ENCODE measurements at places on chromosomes 11 and 22.
A peak's percentile ranks its signal among the peaks of the same experiment; 100 is the strongest.

DNA sequence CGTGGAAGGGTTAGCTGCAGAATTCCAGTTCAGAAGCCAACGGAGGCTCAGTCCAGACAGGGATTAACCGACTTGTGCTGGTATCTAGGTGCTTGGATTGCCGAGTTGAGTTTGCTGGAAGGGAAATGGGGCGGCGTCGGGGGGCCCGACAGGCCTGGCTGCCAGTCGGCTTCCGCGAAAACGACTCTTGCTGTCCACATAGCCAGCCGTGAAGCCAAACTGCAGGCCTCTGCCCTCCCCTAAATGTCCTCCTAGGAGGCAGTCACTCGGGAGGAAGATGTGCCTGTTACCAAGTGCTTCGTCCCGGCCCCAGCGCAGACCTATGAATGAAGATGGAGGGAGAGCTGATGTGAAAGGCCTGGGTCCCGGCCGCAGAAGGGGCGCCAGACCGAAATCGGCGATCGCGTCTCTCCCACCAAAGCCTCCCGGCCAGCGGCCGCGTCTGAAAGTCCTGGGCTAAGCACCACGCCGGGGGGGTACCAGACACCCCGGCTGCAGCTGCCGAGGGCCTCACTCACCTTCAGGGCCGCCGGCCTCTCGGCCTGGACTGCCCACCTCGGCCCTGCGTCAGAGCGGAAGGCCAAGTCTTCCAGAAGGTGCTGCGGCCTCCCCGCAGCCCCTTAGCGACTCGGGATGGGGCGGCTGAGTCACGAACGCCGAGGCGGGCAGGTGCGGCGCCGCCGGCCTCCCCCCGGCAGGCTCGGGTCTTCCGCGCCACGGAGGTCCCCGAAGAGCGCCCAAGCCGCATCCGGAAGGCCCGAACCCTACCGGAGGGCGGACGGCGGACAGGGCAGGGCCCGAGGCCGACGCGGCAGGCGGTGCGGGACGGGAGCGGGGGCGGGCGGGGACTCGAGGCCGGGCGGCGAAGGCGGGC is 7.5 kb downstream of the DPAGT1 start:
- DNase-seq: peak; percentile 26

- DNase-seq: no peak
These were observed 68.4 kb downstream of the TBC1D22A start for GRCh38 chr22:46830841-46831240.

DNA sequence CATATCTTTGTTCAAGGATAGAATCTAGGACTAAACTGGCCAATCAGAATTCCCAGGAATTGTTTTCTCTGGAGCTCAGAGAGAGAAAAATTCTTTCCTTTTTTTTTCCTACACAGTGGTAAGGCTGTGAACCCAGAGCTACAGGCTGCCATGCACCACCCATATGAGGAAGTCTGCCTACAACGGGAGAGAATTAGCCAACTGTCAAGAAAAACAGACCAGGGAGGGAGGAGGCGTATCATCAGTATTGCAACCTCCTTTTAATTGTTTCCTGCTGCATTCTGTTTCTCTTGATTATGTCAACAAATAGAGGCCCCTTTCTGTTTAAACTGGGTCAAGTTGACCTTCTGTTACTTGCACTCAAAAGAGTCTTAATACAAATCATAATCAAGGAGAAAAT is 176.5 kb upstream of the UBASH3B start:
- no peak for DNase-seq

DNA sequence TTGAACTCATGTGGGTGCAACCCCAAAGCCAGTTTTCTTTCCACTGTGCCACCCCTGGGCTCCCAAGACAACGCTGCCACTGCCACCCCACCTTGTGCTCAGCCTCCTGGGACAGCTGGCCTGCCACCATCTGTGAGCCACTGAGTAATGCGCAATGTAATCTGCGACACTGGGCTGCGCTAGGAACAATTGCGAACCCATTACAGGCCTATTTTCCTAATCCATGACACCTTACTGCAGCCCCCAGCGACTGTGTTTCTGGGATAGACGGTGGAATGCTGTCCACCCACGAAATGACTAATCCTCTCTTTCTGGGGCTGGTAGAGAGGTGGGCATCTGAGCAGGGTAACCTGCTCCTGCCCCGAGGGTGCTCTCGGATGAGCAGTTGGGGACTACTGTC is 22.2 kb downstream of the FLRT1 start:
- no peak for DNase-seq

DNA sequence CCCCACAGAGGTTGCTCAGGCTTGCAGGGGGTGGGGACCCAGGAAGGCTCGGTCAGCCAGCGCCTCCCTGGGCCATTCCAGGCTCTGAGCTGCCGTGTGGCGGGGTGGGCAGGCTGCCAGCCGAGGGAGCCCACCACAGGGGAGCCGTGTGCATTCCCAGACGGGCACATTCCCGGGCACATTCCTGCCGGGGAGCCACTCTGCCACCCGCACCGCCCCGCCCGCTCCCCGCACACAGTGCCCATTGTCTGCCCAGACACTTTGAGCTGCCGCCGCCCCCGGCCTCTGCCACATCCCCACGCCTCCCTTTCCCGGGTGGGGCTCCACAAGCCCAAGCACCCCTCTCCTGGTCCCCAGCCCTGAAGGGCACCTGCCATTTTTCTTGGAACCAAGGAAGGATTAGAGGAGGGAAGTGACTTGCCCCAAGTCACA is 27.4 kb downstream of the RPL3 start:
- no peak for DNase-seq

DNA sequence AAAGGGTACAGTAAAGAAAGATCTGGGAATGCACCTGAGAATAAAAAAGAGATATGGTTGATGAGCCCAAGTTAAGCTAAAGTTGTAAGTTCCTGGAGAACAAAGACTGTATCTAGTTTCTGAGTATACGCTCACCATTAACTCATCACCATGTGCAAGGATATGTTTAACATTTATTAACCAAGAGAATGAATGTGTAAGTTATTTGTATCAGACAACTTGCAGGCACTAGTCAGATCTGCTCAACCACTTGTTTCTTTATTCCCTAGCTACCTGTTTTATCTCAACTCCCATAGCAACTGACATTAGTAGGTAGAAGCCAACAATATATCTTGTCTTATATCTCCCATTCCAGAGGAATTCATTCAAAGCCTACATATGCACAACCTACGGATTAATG is 74.9 kb upstream of the KCNA4 start:
- no peak for DNase-seq

GRCh38 chr11:70836071-70836470 is 416.3 kb downstream of the SHANK2 start:
- no peak for DNase-seq

DNA sequence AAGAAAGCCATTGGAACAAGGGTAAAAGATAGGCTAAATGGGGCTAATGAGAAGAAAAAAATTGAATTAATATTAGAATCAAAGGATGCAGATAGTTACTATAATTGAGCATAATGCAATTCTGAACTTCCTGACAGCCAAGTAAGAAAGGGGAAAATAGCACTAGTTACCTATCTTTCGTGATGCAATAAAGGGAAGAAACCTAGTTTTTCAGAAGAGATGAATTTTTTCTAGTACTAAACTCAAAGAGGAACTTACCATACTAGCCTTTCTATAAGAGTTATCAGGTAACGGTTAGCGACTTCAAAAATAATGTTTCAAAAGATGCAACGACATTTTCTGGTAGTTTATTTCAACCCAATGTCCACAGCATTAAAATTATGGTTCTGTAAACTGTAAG is 8.8 kb upstream of the WT1 start:
- no peak for DNase-seq

DNA sequence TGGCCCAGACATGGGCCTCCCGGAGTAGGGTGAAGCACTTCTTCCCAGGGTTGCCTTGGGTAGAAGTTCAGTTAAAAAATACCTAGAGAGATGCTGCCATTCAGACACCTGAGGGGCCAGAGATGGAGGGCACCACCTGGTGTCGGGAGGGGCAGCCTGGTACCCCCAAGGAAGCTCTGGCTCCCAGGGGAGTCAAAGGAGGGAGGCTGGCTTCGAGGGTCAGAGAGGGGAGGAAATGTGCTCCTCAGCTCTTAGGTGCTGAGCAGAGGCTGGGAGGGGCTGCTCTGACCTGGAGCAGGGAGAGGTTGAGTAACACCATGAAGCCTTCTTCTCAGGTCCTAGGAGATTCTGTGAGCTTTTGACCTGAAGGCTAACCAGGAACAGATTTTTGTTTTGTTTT is 1.1 kb downstream of the USP35 start:
- DNase-seq: no peak

DNA sequence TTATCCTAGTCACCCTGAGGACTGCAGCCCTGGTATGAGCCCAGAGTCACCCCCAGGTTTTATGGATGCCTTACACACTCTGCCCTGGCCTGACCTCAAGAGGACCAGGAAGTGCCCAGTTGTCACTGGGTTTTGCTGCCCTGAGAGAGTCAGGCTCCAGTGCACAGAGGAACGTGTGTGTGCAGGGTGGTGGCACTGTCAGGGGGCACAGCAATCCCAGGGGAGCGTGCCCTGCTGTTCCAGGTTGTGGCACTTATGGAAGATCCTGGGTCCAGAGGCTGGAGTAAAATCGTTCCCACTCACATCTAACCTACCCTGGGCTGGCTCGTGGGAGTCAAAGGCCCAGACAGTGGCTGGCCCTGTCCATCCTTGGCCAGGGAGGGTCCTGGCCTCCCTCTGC is 7.6 kb downstream of the APOBEC3A start:
- no peak for DNase-seq

GRCh38 chr11:114440971-114441763 is 1.9 kb downstream of the REXO2 start:
- no peak for DNase-seq

DNA sequence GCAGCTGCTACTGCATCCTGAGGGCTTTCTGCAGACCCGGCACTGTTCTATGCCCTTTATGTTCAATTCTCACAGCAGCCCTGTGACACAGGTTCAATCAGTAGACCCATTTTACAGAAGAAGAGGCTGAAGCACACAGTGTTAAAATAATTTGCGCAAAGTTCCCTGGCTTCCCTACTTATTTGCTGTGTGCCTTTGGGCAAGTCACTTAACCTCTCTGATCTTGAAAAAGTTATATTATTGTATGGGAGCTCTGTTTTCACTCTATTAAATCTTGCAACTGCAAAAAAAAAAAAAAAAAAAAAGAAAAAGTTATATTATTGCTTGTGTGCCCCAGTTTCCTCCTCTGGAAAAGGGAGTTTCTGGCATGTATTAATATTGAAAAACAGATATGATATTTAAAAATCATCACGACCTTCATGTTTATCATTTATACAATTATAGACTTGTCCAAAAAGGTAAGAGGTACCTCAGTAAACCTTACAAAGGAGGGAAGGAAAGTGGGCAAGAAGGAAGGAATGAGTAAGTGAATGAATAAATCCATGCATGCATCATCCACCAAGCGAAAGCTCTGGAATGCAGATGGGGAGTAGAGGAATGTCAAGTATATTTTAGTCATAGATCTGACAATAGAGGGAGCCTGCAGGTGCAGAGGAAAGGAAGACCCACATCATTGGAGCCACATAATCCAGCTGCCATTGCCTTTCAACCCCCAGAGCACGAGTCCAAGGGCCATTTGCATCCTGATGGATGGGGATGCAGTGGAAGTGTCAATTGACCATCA is 21.2 kb upstream of the ISX start:
- no peak for DNase-seq

DNA sequence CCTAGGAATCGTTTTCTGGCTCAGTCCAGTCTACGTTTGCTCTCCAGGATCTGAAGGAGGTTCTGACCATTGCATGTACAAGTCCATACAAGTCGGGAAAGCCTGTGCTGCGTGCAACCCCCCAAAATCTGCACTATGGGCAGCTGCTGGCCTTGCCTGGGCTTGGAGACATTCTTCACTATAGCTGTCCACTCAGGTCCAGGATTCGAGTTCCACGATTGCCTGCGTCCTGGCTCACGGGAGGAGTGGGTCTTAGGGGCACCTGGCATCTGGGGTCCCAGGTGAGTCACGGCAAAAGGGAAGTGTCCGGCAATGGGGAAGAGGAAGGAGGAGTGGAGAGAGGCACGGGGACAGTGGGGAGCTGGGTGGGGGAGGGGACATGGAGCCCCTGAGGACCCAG is 563.0 kb downstream of the BRD1 start:
- DNase-seq: no peak

GRCh38 chr22:18057568-18058209 is 20.1 kb upstream of the PEX26 start:
- no peak for DNase-seq

- no peak for DNase-seq
These were observed 29.8 kb upstream of the TECTA start for GRCh38 chr11:121070951-121071845.

GRCh38 chr11:20156876-20157613 is 3.2 kb downstream of the DBX1 start:
- DNase-seq: no peak

DNA sequence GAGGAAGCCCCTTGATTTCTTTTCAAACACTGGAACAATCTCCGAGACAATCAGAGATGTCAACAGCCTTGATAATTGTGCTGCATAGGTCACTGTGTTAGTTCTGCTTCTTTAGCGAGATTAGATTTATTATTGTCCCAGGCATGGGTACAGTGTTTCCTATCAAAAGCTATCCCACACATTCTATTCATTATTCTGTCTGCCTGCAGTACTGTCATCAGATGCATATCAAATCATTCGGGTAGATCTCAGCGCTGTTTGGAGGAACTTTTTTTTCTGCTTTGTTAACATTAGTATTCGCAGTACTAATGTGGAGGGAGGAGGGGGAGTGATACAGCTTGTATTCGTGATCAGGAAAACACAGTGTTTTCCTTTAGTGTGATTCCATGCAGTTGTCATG is 208.0 kb downstream of the C11orf91 start:
- DNase-seq: no peak

GRCh38 chr11:57935402-57936049 is 88.2 kb upstream of the OR9Q1 start:
- DNase-seq: no peak

All from stimulated activated CD4-positive, alpha-beta T cell treated with anti-CD3 and anti-CD28 coated beads, Interleukin-15, amount 100 ng/mL, for 48 hours (primary cell).